GOT3 (cell line): ENCODE measurements at places on chromosomes 13 and 19.

- DNase-seq = no peak
Observed at GRCh38 chr19:1376415-1376805, 7.3 kb upstream of the NDUFS7 start.

- no peak for DNase-seq
Observed at GRCh38 chr19:47339196-47339880, 7.4 kb downstream of the C5AR2 start.

- DNase-seq = no peak
Observed at GRCh38 chr13:100115693-100116254, 26.9 kb downstream of the PCCA start.

- no peak for DNase-seq
Observed at GRCh38 chr13:107373551-107373950, 805.6 kb upstream of the ARGLU1 start.
